HTR-8/SVneo (cell line): ENCODE measurements at places on chromosomes 6 and 20.

- no peak for DNase-seq
Measured at GRCh38 chr6:158837684-158838625, 18.8 kb upstream of the EZR start.

DNA sequence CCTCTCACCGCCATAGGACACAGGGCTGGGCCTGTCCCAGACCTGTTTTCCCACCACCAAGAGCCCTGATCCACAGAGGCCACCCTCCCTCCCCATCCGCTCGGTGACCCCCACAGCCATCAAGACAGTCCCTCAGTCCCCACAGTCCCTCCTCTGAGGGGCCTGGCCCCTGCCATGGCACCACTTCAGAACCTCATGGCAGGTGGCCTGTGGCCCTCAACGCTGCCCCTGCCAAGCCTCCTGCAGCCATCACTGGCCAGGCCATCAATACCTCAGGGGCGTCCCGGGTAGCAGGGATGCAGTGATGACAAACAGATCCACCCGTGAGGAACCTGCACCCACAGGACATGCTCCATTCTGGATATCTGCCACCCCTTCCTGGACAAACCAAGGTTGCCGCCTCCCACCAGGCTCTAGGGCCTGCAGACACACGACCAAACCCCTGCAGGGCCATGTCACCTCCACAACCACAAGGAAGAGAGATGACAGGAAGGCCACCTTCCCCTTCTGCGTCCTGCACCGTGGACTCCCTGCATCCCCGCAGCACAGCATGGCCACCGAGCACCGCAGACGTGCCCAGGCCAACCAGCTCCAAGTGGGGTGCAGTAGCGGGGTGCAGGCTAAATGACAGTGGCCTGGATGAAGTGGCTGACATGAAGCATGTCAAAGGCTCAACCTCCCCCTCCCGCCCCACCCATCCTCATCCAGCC is 14.0 kb downstream of the TAF4 start:
- DNase-seq: no peak

GRCh38 chr20:63085151-63085861 is 78.5 kb upstream of the BHLHE23 start:
- no peak for DNase-seq

DNA sequence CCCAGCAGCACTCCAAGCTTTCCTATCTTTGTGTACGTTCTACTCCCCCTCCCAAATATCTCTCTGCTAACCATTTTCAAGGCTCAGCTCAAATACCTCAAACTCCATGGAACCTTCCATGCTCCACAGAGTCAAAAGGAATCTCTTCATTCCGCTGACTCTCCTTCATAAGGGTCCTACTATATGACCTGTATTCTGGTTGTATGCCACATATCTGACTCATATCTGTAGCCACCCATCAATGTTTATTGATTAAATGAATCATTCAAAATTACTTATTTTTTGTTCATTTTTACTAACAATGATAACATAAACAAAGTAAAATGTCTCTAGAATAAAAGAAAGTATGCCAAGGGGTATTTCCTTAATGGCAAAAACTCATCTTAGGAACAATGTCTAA is 123.2 kb downstream of the ARHGAP18 start:
- no peak for DNase-seq

GRCh38 chr20:1909097-1909496 is 13.9 kb downstream of the SIRPA start:
- DNase-seq: no peak

GRCh38 chr6:129901910-129902309 is 40.8 kb upstream of the TMEM244 start:
- no peak for DNase-seq

GRCh38 chr6:56729719-56730118 is 87.0 kb upstream of the DST start:
- DNase-seq: no peak

DNA sequence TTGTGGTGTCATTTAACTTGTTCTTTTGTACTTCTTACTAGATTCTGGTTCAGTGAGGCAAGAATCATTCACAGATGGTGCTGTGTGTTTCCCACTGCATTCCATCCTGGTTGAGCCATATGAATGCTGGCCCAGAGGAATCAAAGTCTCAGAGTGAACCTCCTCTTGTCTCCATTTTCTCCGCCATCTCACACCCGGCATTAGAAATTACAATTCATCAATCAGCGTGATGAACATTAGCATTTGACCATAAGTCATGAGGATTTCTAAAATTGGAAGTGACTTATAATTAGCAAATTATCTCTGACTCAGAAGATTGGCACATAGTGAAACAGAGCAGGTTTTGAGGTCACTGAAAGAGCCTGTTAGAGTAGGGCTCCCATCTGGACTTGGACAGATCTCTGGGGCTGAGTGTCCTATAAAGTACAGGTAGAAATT is 25.2 kb downstream of the TNFAIP3 start:
- no peak for DNase-seq

DNA sequence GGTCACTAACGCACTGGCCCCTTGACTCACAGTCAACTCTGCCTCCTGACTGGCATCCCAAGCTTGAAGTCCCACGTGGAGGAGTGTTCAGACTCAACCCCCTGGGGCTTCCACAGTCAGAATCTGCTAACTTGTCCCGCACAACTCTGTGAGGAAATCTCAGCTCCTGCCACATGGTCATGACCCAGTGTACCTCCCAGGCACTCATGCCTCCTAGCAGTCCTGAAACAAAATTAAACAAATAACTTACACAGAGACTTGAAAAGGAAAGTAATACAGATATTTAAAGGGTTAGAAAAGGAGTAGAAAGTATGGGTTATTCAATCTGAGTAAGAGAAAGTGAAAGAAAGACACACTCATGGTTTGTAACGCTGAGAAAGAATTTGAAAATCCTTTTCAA is 134.9 kb downstream of the GMDS start:
- DNase-seq: no peak
